Activated CD4-positive, alpha-beta T cell treated with anti-CD3 and anti-CD28 coated beads for 36 hours (primary cell): ENCODE measurements at places on chromosomes 7 and 10.
A peak's percentile ranks its signal among the peaks of the same experiment; 100 is the strongest.

DNA sequence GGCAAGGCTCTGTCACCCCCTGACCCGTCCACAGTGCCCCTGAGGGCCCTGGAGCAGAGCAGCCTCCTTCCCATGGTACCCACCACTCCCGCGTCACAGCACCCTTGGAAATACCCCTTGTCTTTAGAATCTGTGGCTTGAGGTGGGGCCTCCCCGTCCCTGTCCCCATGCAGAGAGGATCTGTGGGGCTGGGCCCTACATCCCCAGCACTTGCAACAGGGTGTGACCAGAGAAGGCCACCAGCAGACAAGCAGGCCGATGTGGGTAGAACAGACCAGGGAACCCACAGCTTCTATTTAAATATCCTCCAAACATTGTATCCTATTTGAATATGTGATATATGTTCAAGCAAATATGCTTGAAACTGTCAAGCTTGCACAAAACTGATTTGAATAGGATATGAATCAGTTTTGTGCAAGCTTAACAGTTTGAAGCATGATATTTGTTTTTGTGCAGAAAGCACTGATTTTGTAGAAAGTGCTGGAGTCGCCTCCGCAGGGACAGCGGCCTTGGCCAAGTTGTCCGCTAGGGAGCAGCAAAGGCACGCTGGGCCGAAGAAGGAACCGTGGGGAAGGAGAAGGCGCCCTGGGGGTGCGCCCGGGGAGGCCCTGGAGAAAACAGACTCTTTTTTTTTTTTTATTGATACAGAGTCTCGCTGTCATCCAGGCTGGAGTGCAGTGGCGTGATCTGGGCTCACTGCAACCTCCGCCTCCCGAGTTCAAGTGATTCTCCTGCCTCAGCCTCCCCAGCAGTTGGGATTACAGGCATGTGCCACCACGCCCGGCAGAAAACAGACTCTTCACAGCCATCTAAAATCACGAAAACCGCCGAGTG lies 2.2 kb downstream of the CFAP46 start:
- peak; percentile 81 for DNase-seq

- DNase-seq = no peak
These were observed 185.0 kb downstream of the TCERG1L start for GRCh38 chr10:131126321-131127137.

DNA sequence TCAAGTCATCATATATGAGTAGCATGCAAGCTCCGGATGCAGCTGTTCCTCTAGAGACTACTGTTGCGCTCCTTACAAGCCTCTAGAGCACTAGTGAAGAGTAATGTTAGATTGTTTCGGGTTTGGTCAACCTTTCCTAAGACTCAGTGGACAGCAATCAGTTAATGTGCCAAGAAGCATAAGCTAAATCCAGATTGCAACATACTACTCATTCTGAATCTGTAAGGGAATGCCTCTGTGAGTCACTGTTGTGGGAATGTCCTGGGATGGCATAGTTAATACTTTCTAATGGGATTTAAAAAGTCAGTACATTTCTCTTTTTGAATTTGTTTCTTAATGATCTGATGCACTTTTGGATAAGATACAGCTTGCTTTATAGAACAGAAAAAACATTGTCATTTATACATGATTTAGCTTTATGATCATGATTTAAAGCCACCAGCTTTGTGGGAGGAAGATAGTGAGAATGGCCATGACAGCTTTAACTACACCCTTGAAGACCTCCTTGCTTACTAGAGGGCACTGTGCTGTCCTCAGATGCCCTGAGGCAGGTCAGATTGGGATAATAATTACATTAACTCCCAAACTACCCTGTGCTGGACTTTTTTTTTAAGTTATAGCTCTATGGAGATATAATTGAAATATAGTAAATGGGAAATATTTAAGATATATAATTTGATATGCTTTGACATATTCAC lies 138.4 kb downstream of the SDK1 start:
- DNase-seq = no peak

- DNase-seq = no peak
These were observed 47.6 kb downstream of the TWIST1 start for GRCh38 chr7:19069842-19070241.

DNA sequence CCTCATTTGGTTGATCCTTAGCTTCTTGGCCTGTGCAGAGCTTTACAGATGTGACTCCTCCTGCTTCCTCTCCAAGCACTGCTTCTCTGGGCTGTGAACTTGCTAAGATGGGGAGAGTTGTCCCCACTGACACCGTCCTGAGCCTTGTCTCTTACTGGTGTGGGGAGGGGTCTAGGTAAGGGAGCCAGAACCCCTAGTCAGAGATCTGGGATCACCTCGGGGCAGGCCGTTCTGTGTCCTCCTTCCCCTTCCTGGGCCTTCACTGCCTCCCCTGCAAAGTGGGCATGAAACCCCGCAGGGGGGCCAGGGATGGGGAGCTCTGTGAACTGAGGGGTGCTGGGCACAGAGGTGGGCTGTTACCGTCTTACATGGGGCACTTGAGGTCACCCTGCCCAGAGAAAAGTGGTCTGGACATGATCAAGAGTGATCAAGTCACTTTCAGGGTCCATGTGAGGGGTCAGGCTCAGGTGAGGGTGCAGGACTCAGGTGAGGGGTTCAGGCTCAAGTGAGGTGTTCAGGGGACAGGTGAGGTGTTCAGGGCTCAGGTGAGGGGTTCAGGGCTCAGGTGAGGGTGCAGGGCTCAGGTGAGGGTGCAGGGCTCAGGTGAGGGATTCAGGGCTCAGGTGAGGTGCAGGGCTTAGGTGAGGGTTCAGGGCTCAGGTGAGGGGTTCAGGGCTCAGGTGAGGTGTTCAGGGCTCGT lies 86.2 kb downstream of the ADCY1 start:
- DNase-seq = no peak

DNA sequence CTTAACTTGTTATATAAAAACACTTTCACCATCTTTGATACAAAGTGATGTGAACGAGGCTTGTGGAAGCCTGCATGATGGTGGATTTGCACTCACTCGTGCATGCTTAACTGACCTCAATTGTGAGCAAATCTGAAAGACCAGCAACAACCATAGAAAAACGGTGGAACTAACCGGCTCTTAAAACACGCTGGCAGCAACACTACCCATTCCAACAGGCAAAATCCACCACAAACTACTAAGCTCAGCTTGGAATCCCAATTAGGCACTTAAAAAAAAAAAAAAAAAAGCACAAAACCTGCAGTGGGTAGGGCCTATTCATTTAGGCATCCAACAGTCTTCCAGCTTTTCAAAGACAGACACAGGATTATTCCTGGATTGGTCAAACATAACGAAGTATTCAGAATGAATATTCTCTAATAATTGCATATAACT lies 1.8 kb downstream of the GDI2 start:
- DNase-seq = peak; percentile 27

- no peak for DNase-seq
These were observed 67.6 kb downstream of the OSBPL3 start for GRCh38 chr7:24912424-24912823.

GRCh38 chr7:120609136-120609753 lies 248.7 kb downstream of the TSPAN12 start:
- no peak for DNase-seq

- DNase-seq = peak; percentile 55
These were observed at the start of gene ZNF727 for GRCh38 chr7:64045301-64046040. ZNF727 (plus strand) TSS chr7:64045434; CDS start chr7:64045622, 188 bp downstream.

- DNase-seq = no peak
These were observed 643.4 kb downstream of the AUTS2 start for GRCh38 chr7:70241536-70242175.
